ENCODE measurements at places on chromosomes 16 and 17.

DNA sequence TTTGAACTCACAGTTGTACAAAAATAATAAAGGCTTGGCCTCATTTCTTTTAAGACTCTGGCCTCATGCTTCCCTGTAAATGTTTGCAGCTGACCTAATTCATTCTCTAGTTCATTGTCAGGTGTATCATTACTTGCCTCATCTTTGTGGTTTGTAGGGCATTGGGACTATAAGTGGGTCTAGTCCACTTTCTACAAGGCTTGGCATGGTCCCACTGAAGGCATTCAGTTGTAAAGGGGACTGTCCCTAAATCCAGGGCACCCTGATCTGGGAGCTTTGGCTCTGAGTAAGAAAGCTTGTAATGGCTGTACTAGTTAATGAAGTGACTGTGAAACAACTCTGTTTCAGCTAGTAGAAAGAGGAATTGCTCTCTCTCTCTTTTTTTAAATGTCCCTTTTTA, 2.7 kb downstream of the KCTD2 start:
- DNase-seq, result no peak

DNA sequence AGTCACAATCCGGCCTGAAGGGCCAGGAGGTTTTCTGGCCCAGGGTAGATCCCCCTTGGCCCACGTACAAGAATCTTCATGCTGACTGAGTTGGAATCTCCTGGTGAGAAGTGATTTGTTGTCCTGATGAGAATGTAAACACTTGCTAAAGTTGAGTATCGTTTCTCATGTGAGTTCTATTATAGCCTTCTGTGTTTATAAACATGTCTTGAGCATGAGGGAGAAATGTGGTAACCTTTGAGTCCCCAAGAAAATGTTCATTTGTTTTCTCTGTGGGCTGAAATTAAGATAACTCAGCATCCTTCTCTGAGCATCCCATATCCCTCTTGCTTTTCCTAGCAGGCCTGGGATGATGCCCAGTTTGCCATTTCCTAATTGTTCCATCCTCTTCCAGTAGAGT, 204.8 kb downstream of the FTO start:
- no peak for DNase-seq

DNA sequence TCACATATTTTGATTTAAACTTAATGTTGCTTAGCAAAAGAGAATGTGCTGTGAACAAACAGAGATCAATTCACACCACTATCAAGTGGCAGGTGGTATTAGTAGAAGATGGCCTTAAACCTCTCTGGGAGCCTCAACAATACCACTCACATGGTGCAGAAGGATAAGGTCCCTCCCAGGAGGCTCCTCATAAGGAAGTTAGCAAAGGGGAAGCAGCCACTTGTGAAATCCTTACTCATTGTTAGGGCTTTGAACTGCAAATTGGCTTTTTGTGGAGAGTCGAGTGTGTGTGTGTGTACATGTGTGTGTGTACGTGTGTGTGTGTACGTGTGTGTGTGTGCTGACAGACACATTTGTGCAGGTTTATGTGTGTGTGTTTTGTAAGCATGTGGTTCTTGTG, 48.9 kb upstream of the ASIC2 start:
- DNase-seq, result no peak

DNA sequence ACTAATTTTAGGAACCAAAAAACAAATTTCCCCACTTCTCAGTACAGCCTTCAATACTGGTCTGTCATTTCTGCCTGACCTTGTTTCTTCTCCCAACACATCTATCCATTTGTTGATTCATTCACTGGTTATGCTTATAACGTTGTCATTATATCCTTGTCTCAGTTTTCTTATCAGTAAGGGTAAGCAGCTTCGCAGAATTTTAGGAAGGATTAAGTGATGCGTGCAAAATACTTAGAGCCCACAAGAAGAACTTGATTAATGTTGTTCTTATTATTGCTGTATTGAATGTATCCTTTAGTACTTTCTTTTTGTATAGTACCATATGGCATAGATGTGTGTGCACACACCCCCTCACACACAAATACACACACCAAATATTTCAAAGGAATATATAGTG, 403.5 kb upstream of the HSBP1 start:
- peak; percentile 11 for DNase-seq

DNA sequence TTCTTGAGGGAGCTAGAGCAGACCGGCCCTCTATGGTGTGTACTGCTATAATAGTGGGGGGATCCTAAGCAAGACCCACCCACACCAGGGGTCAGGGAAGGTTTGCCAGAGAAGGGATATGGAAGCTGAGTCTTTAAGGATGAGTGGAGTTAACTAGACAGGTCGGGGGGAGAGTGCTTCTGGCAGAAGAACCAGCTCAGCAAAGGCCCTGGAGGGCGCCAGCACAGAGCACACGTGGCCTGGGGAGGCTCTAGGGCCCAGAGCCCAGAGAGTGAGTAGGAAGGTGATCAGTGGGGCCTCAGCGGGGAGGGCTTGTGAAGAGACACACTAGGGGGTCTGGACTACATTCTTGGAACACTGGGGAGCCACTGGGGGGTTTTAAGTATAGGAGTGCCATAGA, 21.1 kb downstream of the NGFR start:
- DNase-seq, result peak; percentile 20

All from iris pigment epithelial cell (primary cell).